Astrocyte (in vitro differentiated cells and primary cell): ENCODE measurements at places on chromosomes 7 and 10.

DNA sequence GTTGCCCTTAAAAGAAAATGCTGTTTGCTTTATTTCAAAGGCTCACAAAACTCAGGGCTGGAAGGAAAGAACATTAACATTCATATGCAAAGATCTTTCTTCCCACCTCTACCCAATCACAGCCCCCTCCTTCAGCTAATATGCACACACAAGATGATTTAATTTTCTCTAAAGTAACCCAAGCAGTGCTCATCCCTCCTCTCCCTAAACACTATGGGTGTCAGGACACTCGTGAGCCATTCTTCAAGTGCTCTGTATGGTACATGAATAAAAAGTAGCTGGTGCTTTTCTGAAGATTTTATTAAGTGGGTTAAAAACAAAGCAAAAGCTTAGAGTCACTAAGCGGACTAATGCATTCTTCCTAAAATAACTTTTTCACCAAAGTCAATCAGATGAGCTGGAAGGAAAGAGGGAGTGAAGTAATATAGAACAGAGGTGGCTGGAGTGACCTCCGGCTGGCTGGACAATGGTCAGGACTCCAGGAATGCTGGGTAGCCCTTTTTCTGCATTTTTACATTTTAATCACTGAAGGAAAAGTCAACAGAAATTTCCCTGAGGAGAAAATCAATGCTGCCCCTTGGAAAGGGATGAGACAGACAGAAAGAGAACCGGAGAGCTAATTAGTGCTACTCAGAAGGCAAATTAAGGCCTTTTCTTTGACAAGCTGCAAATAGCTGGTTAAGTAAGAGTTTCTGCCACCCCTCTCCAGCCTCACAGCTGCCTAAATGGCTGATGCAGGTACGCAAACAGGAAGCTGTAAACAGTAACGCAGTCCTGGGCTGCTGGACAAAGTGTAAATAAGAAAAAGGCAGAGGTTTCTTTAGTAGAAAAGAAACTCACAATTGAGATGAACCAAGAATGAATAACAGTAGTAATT is 6.6 kb downstream of the DGKI start:
- H3K4me1 ChIP-seq, result peaks cover 6% of the 10 kb centered on the region
- no peak for DNase-seq
- H3K36me3 ChIP-seq, result no peaks in the 10 kb centered on the region
- H3K27me3 ChIP-seq, result no peaks in the 10 kb centered on the region

GRCh38 chr7:13411151-13411550 is 578.3 kb downstream of the ETV1 start:
- no peaks in the 10 kb centered on the region for H3K27me3 ChIP-seq
- H3K36me3 ChIP-seq, result no peaks in the 10 kb centered on the region
- H3K4me3 ChIP-seq, result no peak overlapping the region
- peaks cover 3% of the 10 kb centered on the region for H3K4me1 ChIP-seq
- H3K27ac ChIP-seq, result no peak overlapping the region

GRCh38 chr10:85784792-85785191 is 581.8 kb downstream of the GRID1 start:
- H3K4me3 ChIP-seq, result no peak overlapping the region
- no peak for DNase-seq
- no peak overlapping the region for H3K27ac ChIP-seq
- no peaks in the 10 kb centered on the region for H3K36me3 ChIP-seq

- H3K27me3 ChIP-seq, result peaks cover 26% of the 10 kb centered on the region
- H3K4me1 ChIP-seq, result no peaks in the 10 kb centered on the region
- H3K4me3 ChIP-seq, result no peak overlapping the region
- H3K27ac ChIP-seq, result no peak overlapping the region
Observed at GRCh38 chr10:117241541-117242462, 888 bp downstream of the SLC18A2 start.

DNA sequence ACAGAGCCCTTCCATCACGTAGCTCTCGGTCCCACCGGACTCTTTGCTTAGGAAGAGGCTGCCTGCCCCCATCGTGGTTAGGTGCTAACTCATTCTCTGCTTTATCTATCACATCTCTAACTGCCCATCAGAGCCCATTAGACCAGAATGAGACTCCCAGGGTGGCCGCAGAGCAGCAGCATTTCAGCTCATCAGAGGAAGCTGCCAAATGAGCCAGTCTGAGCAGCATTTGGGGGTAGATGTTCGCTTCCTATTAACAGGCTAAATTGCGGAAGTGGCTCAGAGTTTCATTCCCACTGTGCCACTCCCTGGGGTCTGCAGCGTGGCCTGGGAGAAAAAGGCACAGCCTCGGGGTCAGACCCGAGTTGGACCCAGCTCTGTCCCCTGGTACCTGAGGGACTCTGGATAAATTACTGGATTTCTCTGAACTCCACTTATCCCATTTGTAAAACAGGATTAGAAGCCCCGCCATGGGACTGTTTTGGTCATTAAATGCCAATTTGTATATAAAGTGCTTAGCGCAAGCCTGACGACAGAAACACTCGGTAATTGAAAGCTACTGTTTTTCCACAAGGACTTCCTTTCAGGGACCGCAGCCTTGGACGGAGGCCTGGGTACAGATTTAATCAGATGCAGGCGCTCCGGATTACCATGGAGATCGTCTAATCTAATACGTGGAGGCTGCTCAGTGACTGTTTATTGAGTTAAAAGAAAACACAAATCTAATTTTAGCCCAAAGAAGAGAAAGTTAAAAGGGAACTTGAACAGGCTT is 73.8 kb upstream of the PRLHR start:
- H3K27me3 ChIP-seq, result no peaks in the 10 kb centered on the region
- H3K27ac ChIP-seq, result no peak overlapping the region
- peak; percentile 78 for DNase-seq
- no peak overlapping the region for H3K4me3 ChIP-seq
- H3K36me3 ChIP-seq, result no peaks in the 10 kb centered on the region

DNA sequence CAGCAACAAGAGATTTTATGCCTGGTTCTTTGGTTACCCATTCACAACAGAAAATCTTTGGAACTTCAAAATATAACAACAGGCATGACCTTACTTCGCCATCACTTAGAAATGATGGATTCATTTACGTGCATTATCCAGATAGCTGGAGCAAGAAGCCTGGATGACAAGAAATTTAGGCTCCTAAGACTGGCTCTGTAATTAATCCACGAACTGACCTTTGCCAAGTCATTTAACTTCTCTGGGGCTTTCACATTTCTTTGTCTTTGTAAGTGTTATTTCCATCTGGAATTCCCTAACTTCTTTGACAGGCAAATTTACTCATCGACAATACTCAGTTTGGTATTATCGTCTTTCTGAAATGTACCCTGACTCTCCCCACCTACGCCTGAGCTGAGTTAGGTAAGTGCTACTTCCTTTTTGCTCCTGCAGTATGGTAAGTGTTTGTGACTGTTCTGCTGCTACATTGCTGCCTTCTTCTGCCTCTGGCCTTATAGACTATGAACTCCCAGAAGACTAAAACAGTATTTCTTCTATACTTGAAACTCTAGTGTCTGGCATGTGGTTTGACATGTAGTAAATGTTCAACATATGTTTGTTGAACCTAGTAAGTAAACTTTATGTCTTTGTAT is 5.5 kb upstream of the MDFIC start:
- no peak for DNase-seq
- H3K27me3 ChIP-seq, result no peaks in the 10 kb centered on the region
- no peaks in the 10 kb centered on the region for H3K4me1 ChIP-seq
- no peak overlapping the region for H3K4me3 ChIP-seq

- no peak for DNase-seq
- no peaks in the 10 kb centered on the region for H3K4me1 ChIP-seq
- no peaks in the 10 kb centered on the region for H3K36me3 ChIP-seq
- H3K27me3 ChIP-seq, result no peaks in the 10 kb centered on the region
- H3K27ac ChIP-seq, result no peak overlapping the region
- H3K4me3 ChIP-seq, result no peak overlapping the region
Observed at GRCh38 chr10:63058236-63058635, 74.9 kb upstream of the NRBF2 start.

GRCh38 chr10:86321568-86321967 is 45.0 kb downstream of the GRID1 start:
- no peak overlapping the region for H3K4me3 ChIP-seq
- H3K27ac ChIP-seq, result no peak overlapping the region
- no peaks in the 10 kb centered on the region for H3K27me3 ChIP-seq
- no peaks in the 10 kb centered on the region for H3K36me3 ChIP-seq
- DNase-seq, result no peak

- H3K4me3 ChIP-seq, result no peak overlapping the region
- DNase-seq, result no peak
- no peaks in the 10 kb centered on the region for H3K27me3 ChIP-seq
- H3K4me1 ChIP-seq, result peaks cover 23% of the 10 kb centered on the region
- H3K36me3 ChIP-seq, result peaks cover 6% of the 10 kb centered on the region
Observed at GRCh38 chr10:125091891-125092290, 68.5 kb downstream of the CTBP2 start.

GRCh38 chr7:20284003-20284770 is 46.5 kb upstream of the ITGB8 start:
- H3K27ac ChIP-seq, result no peak overlapping the region
- H3K4me1 ChIP-seq, result peaks cover 9% of the 10 kb centered on the region
- H3K4me3 ChIP-seq, result no peak overlapping the region
- no peaks in the 10 kb centered on the region for H3K27me3 ChIP-seq
- H3K36me3 ChIP-seq, result no peaks in the 10 kb centered on the region

- no peak for DNase-seq
- H3K27ac ChIP-seq, result no peak overlapping the region
- H3K36me3 ChIP-seq, result no peaks in the 10 kb centered on the region
- H3K27me3 ChIP-seq, result no peaks in the 10 kb centered on the region
Observed at GRCh38 chr10:86314616-86315548, 51.7 kb downstream of the GRID1 start.

GRCh38 chr10:23686722-23687121 is 247.8 kb downstream of the OTUD1 start:
- no peaks in the 10 kb centered on the region for H3K27me3 ChIP-seq
- no peaks in the 10 kb centered on the region for H3K4me1 ChIP-seq
- H3K4me3 ChIP-seq, result no peak overlapping the region
- no peaks in the 10 kb centered on the region for H3K36me3 ChIP-seq
- no peak overlapping the region for H3K27ac ChIP-seq

DNA sequence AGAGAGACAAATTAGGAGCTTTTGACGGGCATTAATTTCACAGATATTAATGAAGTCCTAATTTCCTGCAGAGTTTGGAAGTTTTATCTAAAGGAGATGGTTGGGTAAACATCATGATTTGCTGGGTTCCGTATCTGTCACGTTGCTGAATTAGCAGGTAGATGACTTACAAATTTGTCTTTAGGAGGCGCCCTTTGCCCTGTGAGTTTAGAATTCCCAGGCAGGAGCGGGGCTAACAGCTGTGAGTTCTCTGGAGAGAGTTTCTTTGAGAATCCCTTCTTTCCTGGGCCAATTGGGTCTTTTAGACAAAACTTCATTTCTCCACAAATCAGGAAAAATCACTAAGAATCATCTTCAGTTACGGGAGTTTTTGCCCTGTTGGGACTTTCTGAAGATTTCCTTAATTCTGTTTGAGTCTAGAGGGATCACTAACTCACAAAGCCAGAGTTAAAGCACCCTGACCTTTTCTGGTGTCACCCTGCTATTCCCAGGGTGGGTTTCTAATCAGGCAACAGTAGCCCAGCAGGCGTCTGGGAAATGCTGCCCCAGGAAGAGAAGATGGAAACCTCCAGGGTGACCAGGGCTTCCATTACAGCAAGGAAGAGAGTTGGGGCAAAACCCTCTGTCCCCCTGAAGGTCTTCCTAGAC is 63.7 kb downstream of the PRKCQ start:
- no peaks in the 10 kb centered on the region for H3K27me3 ChIP-seq
- no peak for DNase-seq
- H3K36me3 ChIP-seq, result no peaks in the 10 kb centered on the region
- no peak overlapping the region for H3K27ac ChIP-seq
- no peaks in the 10 kb centered on the region for H3K4me1 ChIP-seq
- no peak overlapping the region for H3K4me3 ChIP-seq

GRCh38 chr7:39413636-39414223 is 152.5 kb upstream of the YAE1 start:
- H3K36me3 ChIP-seq, result no peaks in the 10 kb centered on the region
- DNase-seq, result no peak
- no peaks in the 10 kb centered on the region for H3K27me3 ChIP-seq
- H3K4me1 ChIP-seq, result no peaks in the 10 kb centered on the region

DNA sequence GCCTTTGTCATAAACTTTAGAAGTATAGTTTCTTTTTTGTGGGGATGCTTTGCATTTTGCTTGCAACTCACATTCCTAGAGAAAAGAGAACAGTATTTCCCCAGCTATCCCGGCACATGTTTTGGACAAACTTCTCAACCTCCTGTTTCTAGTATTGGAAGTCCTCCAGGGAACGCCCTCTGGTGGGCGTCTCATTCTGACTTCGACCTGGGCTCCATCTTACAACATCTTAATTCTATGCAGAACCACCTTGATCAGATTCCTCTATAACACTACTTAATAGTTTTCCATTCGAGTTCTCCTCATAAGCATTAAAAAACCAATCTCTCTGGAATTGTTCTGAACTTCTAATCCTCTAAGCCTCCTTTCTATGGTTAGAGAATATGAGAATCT is 139.5 kb upstream of the FZD8 start:
- no peak overlapping the region for H3K27ac ChIP-seq
- H3K36me3 ChIP-seq, result no peaks in the 10 kb centered on the region
- H3K4me3 ChIP-seq, result no peak overlapping the region
- H3K27me3 ChIP-seq, result no peaks in the 10 kb centered on the region

DNA sequence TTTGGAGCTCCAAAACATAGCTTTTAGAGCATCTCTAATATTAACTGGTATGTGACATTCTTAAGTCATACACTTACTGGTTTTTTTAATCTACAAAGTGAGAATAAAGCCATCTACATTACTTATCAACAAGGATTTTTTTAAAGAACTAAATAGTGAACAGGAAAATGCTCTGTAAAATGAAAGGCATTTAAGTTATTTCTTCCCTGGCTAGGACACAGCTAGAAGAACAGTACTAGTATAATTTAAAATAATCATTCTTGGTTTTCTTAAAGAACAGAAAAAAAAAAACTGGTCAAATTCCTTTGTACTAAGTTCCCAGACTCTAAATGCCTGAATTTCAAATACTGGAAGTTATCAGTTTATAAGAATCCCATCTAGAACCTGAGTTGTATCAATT is 139.5 kb downstream of the SRPK2 start:
- no peaks in the 10 kb centered on the region for H3K4me1 ChIP-seq
- no peak overlapping the region for H3K27ac ChIP-seq
- H3K36me3 ChIP-seq, result no peaks in the 10 kb centered on the region

DNA sequence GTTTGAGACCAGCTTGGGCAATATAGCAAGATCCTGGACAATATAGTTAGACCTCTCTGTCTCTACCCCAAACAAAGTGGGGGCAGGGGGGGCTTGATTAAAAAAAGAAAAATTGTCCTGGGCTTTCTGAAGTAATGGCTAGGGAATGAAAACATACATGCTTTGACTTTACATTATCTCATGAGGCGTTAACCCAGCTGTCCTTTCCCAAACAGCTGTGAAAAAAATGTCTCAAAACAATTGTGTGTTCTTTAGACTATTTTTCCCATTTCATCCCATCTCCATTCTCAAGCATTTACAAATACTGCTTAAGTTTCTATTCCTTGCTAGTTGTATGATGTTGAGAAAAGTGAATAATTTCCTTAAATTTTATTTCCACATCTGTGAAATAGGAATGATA is 27.0 kb upstream of the CDK13 start:
- DNase-seq, result no peak
- no peak overlapping the region for H3K27ac ChIP-seq
- no peaks in the 10 kb centered on the region for H3K27me3 ChIP-seq
- no peak overlapping the region for H3K4me3 ChIP-seq

- H3K27ac ChIP-seq, result no peak overlapping the region
- H3K27me3 ChIP-seq, result no peaks in the 10 kb centered on the region
- DNase-seq, result no peak
- no peaks in the 10 kb centered on the region for H3K4me1 ChIP-seq
- H3K36me3 ChIP-seq, result no peaks in the 10 kb centered on the region
Observed at GRCh38 chr10:46215426-46215825, 71.4 kb upstream of the ANTXRL start.
